ENCODE measurements at places on chromosomes 11 and 22.

- DNase-seq = no peak
- no peaks in the 10 kb centered on the region for H3K36me3 ChIP-seq
- H3K4me1 ChIP-seq = peaks cover 6% of the 10 kb centered on the region
- no peak overlapping the region for H3K27ac ChIP-seq
- no peaks in the 10 kb centered on the region for H3K27me3 ChIP-seq
Measured at GRCh38 chr11:27216270-27217149, 146.5 kb downstream of the CCDC34 start.

DNA sequence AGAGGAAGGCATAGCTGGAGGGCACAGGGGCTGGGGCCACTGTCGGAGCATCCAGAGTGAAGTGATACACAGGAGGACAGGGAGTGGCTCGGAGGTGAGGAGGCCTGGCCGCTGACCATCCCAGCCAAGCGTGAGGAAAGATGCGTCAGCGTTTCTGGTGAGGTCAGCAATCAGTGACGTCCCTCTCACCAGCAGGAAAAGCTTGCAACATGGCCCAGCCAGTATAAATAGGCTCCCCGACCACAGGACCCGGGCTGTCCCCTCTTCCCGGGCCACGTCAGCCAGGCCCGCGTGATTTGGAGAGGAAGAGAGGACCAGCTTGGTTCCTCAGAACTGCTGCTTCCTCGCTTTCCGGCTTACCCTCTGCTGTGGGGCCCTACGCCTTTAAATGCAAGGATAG, 4.2 kb upstream of the OSM start:
- H3K4me1 ChIP-seq = no peaks in the 10 kb centered on the region
- no peak overlapping the region for H3K4me3 ChIP-seq
- no peak overlapping the region for H3K27ac ChIP-seq
- H3K27me3 ChIP-seq = no peaks in the 10 kb centered on the region
- no peaks in the 10 kb centered on the region for H3K36me3 ChIP-seq

DNA sequence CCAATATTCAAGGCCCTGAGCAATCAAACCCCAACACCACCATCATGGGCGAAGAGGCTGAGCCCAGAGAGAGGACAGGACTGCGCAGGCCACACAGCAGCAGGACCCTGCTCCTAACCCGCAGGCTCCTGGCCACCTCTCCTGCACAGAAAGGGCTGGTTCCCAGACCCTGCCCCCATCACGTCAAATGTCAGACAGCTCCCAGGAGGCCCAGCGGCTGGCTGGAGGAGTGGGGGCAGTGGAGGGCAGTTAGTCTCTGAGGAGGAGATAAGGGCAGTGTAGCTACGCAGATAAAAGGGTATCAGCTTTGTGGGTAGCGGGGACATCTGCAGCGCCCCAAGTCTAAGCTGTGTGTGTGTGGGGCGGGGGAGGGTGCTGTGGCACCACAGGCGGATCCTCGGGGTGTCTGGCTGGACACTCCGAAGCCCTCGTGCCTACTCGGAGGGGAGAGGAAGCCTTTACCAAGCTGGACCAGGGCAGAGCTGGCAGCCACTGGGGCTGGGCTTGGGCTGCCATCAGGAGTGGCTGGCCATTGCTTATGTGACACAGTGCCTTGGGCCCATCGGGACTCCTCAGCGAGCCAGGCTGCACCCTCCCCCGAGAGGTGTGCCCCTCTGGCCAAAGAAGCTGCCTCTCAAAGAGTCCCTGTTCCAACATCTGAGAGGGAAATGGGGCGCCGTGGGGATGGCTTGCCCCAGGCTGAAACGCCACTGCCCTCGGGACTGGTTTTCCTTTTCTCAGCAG, 21.5 kb downstream of the FADS3 start:
- no peak for DNase-seq
- peaks cover 26% of the 10 kb centered on the region for H3K36me3 ChIP-seq
- peaks cover 12% of the 10 kb centered on the region for H3K4me1 ChIP-seq
- no peak overlapping the region for H3K27ac ChIP-seq
- H3K4me3 ChIP-seq = no peak overlapping the region
- no peaks in the 10 kb centered on the region for H3K27me3 ChIP-seq

DNA sequence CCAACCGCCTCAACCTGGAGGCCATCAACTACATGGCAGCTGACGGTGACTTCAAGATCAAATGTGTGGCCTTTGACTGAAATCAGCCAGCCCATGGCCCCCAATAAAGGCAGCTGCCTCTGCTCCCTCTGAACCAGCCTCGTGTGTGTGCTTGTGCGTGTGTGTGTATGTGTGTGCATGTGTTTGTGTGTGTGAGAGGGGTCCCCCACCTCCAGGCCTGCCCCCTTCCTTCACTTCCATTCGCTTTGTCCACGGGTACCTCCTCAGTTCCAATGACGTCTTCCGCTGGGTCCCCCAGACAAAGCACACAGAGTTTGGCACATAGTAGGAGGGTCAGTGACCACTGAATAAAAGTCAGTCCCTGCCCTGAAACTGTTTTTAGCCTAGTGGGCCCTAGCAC, 4.2 kb downstream of the LGALS1 start:
- H3K27ac ChIP-seq = no peak overlapping the region
- no peaks in the 10 kb centered on the region for H3K27me3 ChIP-seq
- no peak for DNase-seq

GRCh38 chr22:22817468-22818201, 70.0 kb upstream of the IGLL5 start:
- H3K27me3 ChIP-seq = no peaks in the 10 kb centered on the region
- DNase-seq = no peak
- H3K27ac ChIP-seq = no peak overlapping the region
- H3K36me3 ChIP-seq = no peaks in the 10 kb centered on the region
- H3K4me1 ChIP-seq = no peaks in the 10 kb centered on the region

- no peak overlapping the region for H3K4me3 ChIP-seq
- H3K4me1 ChIP-seq = peaks cover 7% of the 10 kb centered on the region
- H3K27me3 ChIP-seq = peaks cover 59% of the 10 kb centered on the region
- H3K27ac ChIP-seq = no peak overlapping the region
- no peaks in the 10 kb centered on the region for H3K36me3 ChIP-seq
Measured at GRCh38 chr11:124751391-124751740, 689 bp downstream of the VSIG2 start.

GRCh38 chr11:95545116-95545875, 244.3 kb downstream of the FAM76B start:
- no peak for DNase-seq
- no peak overlapping the region for H3K4me3 ChIP-seq
- H3K27me3 ChIP-seq = no peaks in the 10 kb centered on the region
- no peak overlapping the region for H3K27ac ChIP-seq

DNA sequence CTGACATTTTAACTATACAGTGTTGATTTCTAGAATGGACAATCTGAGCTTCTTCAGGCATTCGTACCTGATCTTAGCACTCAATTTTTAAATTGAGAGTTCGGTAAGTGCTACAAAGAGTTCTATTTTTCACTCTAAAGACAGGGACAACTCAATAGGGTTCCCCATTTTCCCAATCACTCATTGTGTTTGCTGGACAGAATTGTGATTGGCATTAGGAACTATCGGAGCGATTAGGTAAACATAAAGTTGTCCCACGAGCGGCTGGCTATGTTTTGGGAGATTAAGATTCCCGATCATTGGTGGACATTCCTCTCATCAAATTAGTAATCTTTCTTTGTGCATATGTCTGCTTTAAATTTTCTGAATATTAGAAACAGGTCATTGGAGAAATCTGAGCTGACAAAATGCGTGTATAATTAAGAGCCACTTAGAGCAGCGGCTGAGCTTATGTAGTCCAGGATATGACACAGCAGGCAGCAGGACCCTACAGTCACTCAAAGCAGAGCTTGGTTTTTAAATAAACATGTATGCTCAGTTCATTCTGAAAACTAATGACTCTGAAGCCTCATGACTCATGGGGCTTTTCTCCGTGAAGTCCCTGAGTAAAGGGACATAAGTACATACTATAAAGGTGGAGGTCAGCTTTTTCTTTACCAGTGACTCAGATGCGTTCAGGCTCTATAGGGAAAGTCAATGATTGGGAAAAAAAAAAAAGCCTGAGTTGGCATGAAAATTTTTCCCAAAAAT, 109.4 kb downstream of the GRIA4 start:
- H3K27me3 ChIP-seq = no peaks in the 10 kb centered on the region
- H3K4me3 ChIP-seq = no peak overlapping the region
- no peaks in the 10 kb centered on the region for H3K36me3 ChIP-seq
- H3K27ac ChIP-seq = no peak overlapping the region
- no peaks in the 10 kb centered on the region for H3K4me1 ChIP-seq

DNA sequence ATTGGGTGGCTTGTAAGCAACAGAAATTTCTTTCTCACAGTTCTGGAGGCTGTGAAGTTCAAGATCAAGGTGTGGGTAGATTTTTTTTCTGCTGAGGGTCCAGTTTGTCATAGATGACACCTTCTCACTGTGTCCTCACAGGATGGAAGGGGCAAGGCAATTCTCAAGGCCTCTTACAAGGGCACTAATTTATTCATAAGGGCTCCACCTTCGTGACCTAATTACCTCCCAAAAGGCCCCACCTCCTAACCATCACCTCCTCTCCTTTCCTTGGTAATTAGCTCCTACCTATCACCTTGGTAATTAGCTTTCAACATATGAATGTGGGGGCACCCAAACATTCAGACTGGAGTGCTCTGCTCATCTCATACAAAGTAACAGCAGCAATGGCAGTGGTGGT, 92.3 kb upstream of the CD44 start:
- H3K27me3 ChIP-seq = no peaks in the 10 kb centered on the region
- H3K4me3 ChIP-seq = no peak overlapping the region
- DNase-seq = no peak

DNA sequence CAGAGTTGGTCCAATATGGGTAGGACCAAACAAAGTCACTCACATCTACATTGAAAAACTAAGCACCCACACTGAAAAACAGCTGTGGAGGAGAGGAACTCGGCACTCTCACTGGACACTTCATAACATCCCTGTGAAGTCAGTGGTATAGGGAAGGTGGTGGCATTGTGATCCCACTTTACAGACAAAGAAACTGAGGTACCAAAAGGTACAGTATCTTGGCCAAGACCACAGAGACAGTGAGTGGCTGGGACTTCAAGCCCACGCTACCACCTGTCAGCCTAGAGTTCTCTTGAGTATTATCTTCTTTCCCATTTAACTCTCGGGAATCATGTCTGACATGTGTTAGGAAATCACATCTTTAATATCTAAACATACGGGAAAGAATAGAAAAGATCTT, 61.9 kb downstream of the SYN3 start:
- no peaks in the 10 kb centered on the region for H3K36me3 ChIP-seq
- H3K4me1 ChIP-seq = peaks cover 27% of the 10 kb centered on the region
- H3K27ac ChIP-seq = no peak overlapping the region
- H3K4me3 ChIP-seq = no peak overlapping the region
- no peaks in the 10 kb centered on the region for H3K27me3 ChIP-seq

GRCh38 chr11:10309163-10310093, 4.6 kb downstream of the ADM start:
- peak; percentile 83 for DNase-seq
- no peak overlapping the region for H3K4me3 ChIP-seq
- no peak overlapping the region for H3K27ac ChIP-seq
- peaks cover 5% of the 10 kb centered on the region for H3K4me1 ChIP-seq
- H3K27me3 ChIP-seq = no peaks in the 10 kb centered on the region

DNA sequence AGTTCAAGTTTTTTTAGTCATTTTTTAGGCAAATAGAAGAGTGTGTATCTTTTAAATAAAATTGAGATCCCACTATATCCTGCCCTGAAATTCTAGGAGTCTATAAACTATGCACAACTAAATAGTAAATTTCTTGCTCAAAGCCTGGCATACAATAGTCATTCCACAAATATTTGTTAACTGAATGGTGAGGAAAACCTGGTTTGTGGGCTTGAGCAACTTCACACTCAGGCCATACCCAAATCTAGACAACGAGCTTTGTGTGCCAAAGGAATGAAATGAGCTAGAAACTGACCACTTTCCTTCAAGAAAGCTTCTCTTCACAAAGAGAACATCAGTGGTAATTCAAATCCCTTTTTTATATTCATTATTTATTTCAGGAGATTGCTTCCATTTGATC, 39.6 kb upstream of the AMOTL1 start:
- peaks cover 2% of the 10 kb centered on the region for H3K4me1 ChIP-seq
- no peak for DNase-seq
- no peaks in the 10 kb centered on the region for H3K27me3 ChIP-seq
- H3K36me3 ChIP-seq = no peaks in the 10 kb centered on the region
- no peak overlapping the region for H3K27ac ChIP-seq

DNA sequence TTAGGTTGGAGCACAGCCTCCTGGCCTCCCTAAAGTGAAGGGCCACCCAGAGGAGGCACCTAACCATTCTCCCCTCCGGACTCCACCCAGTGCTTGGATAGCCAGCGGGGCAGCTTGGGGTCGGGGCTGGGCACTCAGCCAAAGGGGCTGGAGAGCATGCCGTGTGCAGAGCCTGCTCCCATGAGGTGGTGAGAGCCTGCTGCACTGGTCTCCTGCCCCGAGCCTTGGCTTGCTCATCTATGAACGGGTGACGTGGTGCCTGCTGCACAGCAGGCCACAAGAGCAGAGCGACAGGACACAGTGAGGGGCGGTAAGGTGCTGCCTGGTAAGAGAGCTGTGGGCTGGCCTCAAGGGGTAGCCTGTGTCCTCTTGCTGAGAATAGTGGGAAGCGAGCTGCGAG, 14.0 kb upstream of the CCDC188 start:
- H3K4me3 ChIP-seq = no peak overlapping the region
- H3K4me1 ChIP-seq = no peaks in the 10 kb centered on the region
- no peaks in the 10 kb centered on the region for H3K27me3 ChIP-seq

GRCh38 chr22:17871726-17872458, 97.6 kb upstream of the BID start:
- H3K27ac ChIP-seq = no peak overlapping the region
- H3K36me3 ChIP-seq = peaks cover 30% of the 10 kb centered on the region
- no peaks in the 10 kb centered on the region for H3K27me3 ChIP-seq
- H3K4me3 ChIP-seq = no peak overlapping the region

- no peaks in the 10 kb centered on the region for H3K36me3 ChIP-seq
- no peak for DNase-seq
- H3K27me3 ChIP-seq = no peaks in the 10 kb centered on the region
- H3K4me1 ChIP-seq = no peaks in the 10 kb centered on the region
- no peak overlapping the region for H3K4me3 ChIP-seq
Measured at GRCh38 chr11:70454197-70454767, 56.0 kb downstream of the CTTN start.

- H3K36me3 ChIP-seq = no peaks in the 10 kb centered on the region
- H3K27me3 ChIP-seq = no peaks in the 10 kb centered on the region
- H3K4me3 ChIP-seq = no peak overlapping the region
- H3K27ac ChIP-seq = no peak overlapping the region
Measured at GRCh38 chr11:19821412-19821875, 108.8 kb downstream of the NAV2 start.
